ENCODE measurements at places on chromosomes 4 and X.

GRCh38 chrX:16087076-16087475 lies 36.3 kb upstream of the GRPR start:
- no peak for DNase-seq

DNA sequence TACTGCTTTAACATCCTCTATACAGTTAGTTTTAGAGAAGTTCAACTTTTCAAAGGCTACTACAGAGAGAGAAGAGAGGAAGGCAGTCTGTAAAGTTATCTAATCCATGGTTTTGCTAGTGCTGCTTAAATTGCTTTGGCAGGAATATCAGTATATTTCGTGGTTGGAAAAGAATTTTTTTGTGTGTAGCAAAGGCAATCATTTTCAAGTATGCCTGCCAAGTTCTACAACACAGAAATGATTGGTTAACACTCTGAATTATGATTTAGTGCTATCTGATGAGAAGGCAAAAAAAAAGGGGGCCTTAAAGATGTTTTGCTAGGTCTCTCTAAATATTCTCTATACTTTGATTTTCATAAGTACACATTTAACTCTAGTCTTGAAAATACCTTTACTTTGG lies 133.1 kb downstream of the JADE1 start:
- DNase-seq = peak; percentile 22

- no peak for DNase-seq
Measured at GRCh38 chr4:138630666-138631065, 384.9 kb upstream of the NOCT start.

- no peak for DNase-seq
Measured at GRCh38 chr4:100130964-100131363, 59.3 kb downstream of the DDIT4L start.

GRCh38 chrX:56066016-56066415 lies 166.1 kb upstream of the KLF8 start:
- no peak for DNase-seq

- no peak for DNase-seq
Measured at GRCh38 chr4:6379767-6380745, 92.4 kb downstream of the PPP2R2C start.

GRCh38 chr4:98326168-98326567 lies 65.0 kb downstream of the RAP1GDS1 start:
- no peak for DNase-seq

GRCh38 chr4:170035231-170035630 lies 9.0 kb upstream of the MFAP3L start:
- DNase-seq = no peak

DNA sequence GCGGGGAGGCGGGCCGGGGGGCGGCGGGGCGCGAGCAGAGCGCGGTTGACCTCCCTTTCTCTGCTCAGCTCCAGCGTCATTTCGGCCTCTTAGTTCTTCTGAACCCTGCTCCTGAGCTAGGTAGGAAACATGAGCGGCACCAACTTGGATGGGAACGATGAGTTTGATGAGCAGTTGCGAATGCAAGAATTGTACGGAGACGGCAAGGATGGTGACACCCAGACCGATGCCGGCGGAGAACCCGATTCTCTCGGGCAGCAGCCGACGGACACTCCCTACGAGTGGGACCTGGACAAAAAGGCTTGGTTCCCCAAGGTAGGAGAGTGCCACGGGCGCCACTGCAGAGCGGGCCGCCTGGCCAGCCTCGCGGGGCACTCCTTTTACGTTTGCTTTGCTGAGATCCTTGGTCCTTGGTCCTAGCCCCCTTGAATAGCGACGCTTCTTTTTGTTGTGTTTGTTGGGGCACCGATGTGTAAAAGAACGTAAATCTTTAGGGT lies at the start of gene HTATSF1:
Gene HTATSF1, plus strand, starts transcription at position 37 of the 497 bp plus-strand sequence. Its CDS starts 93 bp downstream, at position 130.
- no peak for DNase-seq

DNA sequence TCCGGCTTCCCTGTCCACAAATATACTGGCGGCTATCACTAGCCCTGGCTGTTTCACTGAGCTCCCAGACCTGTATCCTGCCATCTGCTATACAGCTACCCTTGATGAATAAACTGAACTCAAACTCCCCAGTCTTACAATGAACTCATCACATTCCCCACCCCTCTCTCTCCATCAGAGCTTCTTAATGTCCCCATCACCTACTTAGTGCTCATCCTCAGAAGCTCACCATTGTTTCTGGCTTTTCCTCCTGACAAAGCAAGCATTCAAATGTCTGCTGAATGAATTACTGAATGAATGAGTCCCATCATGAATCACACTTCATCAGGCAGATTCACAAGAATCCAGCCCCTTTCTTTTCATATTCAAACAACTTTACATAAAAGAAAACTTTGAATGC lies 5.7 kb upstream of the DGAT2L6 start:
- no peak for DNase-seq

GRCh38 chrX:16212436-16212835 lies 45.2 kb downstream of the MAGEB17 start:
- DNase-seq = no peak

DNA sequence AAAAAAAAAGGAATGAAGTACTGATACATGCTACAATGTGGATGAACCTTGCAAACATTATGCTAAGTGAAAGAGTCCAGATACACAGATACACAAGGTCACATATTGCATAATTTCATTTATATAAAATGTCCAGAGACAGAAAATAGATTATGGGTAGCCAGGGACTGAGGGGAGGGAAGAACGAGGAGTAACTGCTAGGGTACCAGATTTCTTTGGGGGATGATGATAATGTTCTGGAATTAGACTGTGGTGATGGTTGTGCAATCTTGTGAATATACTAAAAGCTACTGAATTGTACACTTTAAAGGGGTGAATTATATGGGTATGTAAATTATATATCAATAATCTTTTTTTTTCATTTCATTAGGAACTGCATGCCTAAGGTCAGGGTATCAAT lies 20.8 kb upstream of the AP1AR start:
- no peak for DNase-seq

GRCh38 chr4:52968241-52968640 lies 106.1 kb downstream of the RASL11B start:
- no peak for DNase-seq

DNA sequence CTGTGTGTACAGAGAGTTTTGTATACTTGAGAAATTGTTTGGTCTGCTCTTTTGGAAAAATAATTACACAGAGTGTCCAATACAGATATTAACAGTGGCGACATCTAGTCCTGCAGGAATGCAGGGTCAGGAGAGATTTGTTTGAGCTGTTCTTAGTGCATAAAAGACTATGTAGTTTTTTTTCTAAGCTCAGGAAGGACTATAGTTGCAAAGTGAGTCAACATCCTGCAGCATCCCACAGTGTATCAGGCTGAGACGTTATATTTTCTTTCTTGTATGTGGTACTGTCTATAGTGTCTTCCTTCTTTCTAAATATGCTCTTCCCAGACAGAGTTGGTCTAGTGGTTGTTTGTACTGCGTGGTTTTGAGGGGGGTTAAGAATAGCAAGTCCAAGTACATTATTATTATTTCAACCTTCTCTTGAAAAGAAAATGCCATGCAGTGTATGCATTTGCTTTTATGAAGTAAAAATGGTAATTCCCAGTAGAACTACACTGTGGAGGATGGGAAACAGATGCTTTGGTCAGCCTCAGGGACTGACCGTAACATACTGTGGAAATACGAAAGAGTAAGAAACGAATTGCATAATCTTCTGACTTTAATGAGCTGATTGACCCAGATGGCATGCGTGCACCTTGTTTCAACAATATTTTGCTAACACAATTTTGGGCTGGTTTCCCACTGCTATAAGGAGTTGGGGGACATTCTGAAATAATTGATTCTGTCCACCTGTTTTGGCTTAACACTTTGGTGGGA lies 67.4 kb downstream of the DMP1 start:
- no peak for DNase-seq
